Testis (tissue), 5 donors: ENCODE measurements at places on chromosomes 11 and 22.
A peak's percentile ranks its signal among the peaks of the same experiment; 100 is the strongest.

- no peak for DNase-seq
- H3K4me1 ChIP-seq = no peaks in the 10 kb centered on the region
- H3K36me3 ChIP-seq = no peaks in the 10 kb centered on the region
Observed at GRCh38 chr11:42598341-42598740, 713.5 kb upstream of the API5 start.

- no peaks in the 10 kb centered on the region for H3K36me3 ChIP-seq
- H3K27me3 ChIP-seq = no peaks in the 10 kb centered on the region
- peak; percentile 91 for DNase-seq
- peaks cover 29% of the 10 kb centered on the region for H3K4me1 ChIP-seq
- no peak overlapping the region for H3K4me3 ChIP-seq
- peak overlapping the region; percentile 63 for H3K27ac ChIP-seq
Observed at GRCh38 chr11:8384199-8384821, 120.6 kb upstream of the LMO1 start.

- H3K36me3 ChIP-seq = no peaks in the 10 kb centered on the region
- peaks cover 2% of the 10 kb centered on the region for H3K4me1 ChIP-seq
- no peak overlapping the region for H3K4me3 ChIP-seq
- no peaks in the 10 kb centered on the region for H3K27me3 ChIP-seq
- no peak overlapping the region for H3K27ac ChIP-seq
Observed at GRCh38 chr11:8232849-8233606, 30.6 kb downstream of the LMO1 start.

GRCh38 chr22:37345863-37346504 is 63.7 kb downstream of the CYTH4 start:
- peaks cover 7% of the 10 kb centered on the region for H3K4me1 ChIP-seq
- no peak overlapping the region for H3K27ac ChIP-seq
- H3K36me3 ChIP-seq = no peaks in the 10 kb centered on the region
- no peaks in the 10 kb centered on the region for H3K27me3 ChIP-seq
- no peak overlapping the region for H3K4me3 ChIP-seq

GRCh38 chr11:15704064-15704463 is 589.3 kb downstream of the INSC start:
- DNase-seq = no peak
- H3K36me3 ChIP-seq = no peaks in the 10 kb centered on the region
- no peak overlapping the region for H3K27ac ChIP-seq
- no peak overlapping the region for H3K4me3 ChIP-seq
- no peaks in the 10 kb centered on the region for H3K4me1 ChIP-seq

DNA sequence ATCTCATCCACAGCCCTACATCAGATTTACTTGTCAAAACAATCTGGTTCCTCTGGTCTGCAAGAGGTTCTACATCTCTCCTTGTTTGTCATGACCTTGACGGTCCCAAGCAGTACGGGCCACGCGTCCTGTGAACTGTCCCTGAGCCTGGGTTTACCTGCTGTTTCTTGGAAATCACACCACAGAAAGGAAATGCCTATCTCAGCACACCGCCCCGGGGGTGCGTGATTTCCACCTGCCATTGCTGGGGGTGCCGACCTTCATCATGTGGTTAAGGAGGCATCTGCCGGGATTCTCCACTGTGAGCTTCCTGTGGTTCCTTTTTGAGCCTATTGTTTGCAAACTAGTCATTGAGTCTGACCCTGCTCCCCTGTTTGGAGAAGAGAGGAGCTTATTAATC is 1363.4 kb downstream of the BRD1 start:
- no peaks in the 10 kb centered on the region for H3K27me3 ChIP-seq
- no peak overlapping the region for H3K27ac ChIP-seq
- no peaks in the 10 kb centered on the region for H3K4me1 ChIP-seq
